ENCODE measurements at places on chromosomes 1 and 21.
A peak's percentile ranks its signal among the peaks of the same experiment; 100 is the strongest.

DNA sequence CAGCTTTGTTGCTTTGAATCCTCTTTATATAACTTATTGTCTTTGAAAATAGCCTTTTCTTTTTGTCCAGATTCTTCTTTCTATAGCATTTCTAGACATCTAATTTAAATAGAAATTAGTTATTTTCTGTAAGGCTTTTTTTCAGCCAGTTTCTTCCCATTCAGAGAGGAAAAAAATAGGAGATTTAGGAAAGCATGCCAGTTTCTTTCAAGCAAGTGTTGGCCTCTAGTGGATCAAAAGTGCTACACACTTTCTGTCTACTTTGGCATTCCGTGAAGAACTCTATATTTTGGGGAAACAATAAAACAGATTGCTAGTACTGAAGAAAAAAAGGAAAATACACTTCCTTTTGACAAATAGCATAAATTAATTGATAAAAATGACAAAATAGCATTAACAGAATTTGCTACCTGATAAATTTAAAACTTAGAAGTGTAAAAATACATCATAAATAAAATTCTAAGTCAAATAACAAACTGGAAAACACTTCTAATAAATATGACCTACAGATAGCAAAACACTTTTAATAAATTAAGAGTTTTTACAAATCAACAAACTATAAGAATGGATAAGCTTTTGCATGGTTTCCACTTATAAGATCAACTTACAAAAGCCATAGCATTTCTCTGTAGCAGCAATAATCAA is 13.1 kb upstream of the EXO1 start:
- DNase-seq, result peak; percentile 54

DNA sequence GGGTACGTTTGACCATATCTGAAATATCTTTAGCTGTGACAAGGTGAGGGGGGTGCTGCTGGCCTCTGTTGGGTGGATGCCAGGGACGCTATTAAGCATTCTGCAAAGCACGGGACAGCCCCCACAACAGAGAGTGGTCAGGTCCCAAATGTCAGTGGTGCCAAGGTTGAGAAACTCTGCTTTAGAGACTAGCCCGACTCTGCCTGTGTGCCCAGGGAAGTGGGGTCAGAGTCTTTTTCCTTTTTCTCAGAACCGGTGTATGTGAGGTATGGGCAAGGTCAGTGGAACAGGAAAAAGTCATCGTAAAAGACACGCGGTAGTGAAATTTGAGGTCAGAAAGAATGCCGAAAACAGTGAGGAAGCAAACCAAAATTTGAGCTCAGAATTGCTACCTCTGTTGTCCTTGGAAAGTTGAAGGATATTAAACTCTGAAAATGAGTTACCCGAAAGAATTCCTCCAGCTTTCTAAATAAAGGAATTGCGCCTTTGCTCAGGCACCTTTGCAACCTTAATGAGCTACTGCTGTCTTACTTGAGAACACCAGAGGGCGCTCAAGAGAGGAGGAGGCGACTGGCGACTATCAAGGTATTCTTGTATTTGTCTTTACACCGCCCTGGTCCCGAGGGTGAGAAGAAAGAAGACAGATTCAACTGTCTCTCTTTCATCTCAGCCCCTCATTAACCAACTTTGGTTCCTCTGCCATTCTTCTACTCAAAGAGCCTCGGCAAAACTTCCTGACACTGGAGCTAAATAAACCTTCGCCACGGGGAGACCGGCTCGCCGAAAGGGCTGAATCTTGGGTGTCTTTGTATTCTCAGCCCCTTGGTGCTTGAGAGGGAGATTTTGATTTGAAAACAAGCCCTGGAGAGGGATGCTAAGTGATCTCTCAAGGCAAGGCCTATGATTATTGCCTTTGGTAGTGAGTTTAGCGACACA is 85.4 kb upstream of the OLIG2 start:
- DNase-seq, result peak; percentile 79

- peak; percentile 69 for DNase-seq
These were observed 38.2 kb upstream of the H6PD start for GRCh38 chr1:9196129-9197040.

DNA sequence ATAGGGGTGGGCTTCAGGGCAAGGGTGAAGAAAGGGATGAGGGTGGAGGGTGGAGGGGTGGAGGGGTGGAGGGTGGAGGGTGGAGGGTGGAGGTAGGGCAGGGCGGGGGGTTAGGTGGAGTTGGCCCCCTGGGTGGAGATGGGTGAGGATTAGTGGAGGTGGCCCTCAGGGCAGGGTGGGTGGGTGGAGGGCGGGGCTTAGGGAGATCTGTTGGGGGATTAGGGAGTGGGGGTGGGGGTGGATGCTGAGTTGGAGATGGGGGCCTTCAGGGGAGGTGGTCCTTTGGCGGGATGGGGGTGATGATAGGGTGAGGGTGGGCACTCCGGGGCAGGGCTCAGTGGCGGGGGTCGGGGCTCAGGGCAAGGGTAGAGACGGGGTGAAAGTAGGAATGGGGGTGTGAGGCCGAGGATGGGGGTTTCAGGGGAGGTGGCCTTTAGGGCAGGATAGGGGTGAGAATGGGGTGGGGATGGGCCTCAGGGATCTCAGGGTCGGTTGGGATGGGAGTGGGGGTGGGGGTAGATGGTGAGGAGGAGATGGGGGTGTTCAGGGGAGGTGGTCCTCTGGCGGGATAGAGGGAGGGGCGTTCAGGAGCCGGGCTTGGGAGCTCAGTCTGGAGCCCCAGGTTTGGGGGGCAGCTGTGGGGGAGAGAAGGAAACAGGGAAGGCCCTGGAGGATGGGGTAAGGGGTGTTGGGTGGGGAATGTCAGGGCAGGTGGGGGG is 800 bp upstream of the DNMT3L start:
- no peak for DNase-seq
